ENCODE measurements at places on chromosomes 1 and 21. TPM values are rescaled to one million over a fixed set of nuclear protein-coding genes. Genes with fewer than 3 reads are reported as not detected.

DNA sequence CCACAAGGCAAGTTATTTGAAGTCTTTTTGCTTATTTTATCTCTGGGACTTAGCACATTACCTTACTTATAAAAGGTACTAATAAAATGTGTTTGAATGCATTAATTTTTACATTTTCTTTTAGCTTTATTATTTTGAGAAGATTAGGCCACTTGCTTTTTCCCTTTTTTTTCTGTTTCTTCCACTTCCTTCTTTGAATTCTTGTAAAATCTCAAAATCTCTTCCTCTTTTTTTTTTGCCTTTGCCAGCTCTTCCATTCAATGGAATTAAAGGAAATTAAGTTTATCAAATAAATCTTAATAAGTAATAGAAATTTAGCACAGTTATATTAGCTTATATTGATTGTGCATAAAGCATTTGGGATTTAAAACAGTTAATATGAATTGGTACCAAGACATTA is 260.9 kb downstream of the SRGAP2C start:
- no peak overlapping the region for H3K4me3 ChIP-seq
- no peak overlapping the region for H3K27ac ChIP-seq
- peaks cover 4% of the 10 kb centered on the region for H3K27me3 ChIP-seq
- no peak for DNase-seq

CTXND2 gene
- not detected for total RNA-seq

- H3K27me3 ChIP-seq, result no peaks in the 10 kb centered on the region
- no peak overlapping the region for H3K27ac ChIP-seq
- H3K4me3 ChIP-seq, result no peak overlapping the region
- H3K36me3 ChIP-seq, result peaks cover 4% of the 10 kb centered on the region
- no peak for DNase-seq
Observed at GRCh38 chr1:23500466-23500865, 16.5 kb upstream of the ASAP3 start.

- H3K4me1 ChIP-seq, result no peaks in the 10 kb centered on the region
- no peaks in the 10 kb centered on the region for H3K36me3 ChIP-seq
- DNase-seq, result no peak
Observed at GRCh38 chr1:221459558-221459957, 282.3 kb downstream of the DUSP10 start.

C1orf56 gene
- 0.62 TPM for total RNA-seq
